ENCODE measurements at places on chromosomes 13 and 19.

- DNase-seq, result no peak
Observed at GRCh38 chr13:31195616-31196015, 4.2 kb upstream of the B3GLCT start.

GRCh38 chr13:113106711-113107351, 1.2 kb downstream of the F7 start:
- DNase-seq, result no peak

DNA sequence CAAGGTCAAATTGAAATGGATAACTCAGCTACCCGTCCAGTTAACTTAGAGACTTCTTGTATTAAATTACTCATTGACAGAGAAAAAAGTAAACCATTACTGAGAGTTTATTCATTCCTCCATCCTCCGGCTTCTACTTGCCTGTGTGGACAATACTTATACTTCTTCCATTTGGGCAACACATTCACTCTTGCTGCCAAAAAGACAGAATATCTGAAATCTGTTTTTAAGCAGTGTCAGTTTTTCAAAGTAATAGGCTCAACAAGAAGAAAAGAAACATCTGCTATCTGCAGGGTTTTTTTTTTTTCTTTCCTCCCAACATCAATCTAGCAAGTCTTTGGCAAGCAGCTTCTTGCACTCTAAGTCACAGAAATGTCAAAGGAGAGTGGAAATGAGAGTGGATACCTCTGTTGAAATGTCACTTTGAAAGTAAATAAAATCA, 1142.8 kb downstream of the PCDH9 start:
- no peak for DNase-seq

- DNase-seq, result no peak
Observed at GRCh38 chr19:53112286-53112685, 9.1 kb upstream of the ZNF160 start.

- peak; percentile 95 for DNase-seq
Observed at GRCh38 chr19:10419646-10420443, 493 bp upstream of the PDE4A start.

- no peak for DNase-seq
Observed at GRCh38 chr13:75467040-75467728, 14.8 kb downstream of the TBC1D4 start.

- no peak for DNase-seq
Observed at GRCh38 chr13:35531526-35531925, 55.0 kb upstream of the MAB21L1 start.

GRCh38 chr19:43610493-43610892, 1.4 kb upstream of the SRRM5 start:
- DNase-seq, result no peak

DNA sequence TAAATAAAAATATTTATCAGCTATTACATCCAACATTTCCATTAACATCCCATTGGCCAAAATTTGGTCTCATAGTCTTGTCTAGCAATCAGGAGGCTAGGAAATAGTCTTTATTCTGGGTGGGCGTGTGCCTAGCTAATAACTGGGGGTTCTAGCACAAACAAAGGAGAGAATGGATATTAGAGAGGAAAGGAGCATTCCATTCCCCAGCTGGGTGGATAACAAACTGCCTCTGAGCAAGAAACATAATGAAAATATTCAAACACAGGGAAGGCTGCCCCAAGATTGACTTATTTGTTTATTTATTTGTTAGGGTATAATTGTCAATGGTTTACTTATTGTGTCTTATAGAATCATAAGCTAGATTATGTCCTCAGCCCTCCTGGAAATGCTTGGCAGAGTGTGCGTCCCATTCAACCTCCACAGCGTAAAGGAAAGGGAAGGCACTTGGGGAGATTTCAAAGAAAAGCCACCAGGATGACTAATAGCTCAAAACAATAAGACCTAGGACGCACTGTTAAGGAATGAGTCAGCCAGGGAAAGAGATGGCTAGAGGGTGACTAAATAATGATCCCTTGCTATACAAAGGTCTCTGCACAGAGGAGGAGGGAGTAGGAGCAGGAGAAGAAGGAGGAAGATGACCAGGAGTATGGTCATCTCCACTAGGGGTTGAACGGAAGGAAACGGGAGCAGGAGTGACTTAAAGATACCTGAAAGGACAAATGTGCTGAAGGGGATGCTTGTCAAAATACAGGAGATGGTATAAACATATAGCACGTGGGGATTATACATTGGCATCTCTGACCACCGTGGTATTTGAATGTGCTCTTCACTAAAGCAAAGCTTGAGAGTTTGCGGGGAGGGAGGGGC, 23.5 kb upstream of the USP12 start:
- DNase-seq, result no peak

GRCh38 chr13:29292045-29292444, 303.4 kb downstream of the SLC7A1 start:
- DNase-seq, result no peak

GRCh38 chr19:6392221-6393073, 517 bp downstream of the GTF2F1 start:
- no peak for DNase-seq

GRCh38 chr19:28289295-28290063, 923.5 kb downstream of the UQCRFS1 start:
- DNase-seq, result no peak

DNA sequence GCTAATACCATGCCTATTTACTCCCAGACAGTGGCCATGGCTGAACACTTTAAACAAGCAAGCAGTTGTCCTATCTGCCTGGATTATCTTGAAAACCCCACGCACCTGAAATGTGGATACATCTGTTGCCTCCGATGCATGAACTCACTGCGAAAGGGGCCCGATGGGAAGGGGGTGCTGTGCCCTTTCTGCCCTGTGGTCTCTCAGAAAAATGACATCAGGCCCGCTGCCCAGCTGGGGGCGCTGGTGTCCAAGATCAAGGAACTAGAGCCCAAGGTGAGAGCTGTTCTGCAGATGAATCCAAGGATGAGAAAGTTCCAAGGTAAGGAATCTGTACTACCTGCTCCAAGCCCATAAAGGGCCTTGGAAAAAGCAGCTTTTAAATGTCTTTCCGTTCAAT, 8.6 kb downstream of the RFPL4AL1 start:
- DNase-seq, result no peak

GRCh38 chr19:814152-815078, 7.3 kb downstream of the PLPPR3 start:
- DNase-seq, result no peak

- DNase-seq, result no peak
Observed at GRCh38 chr13:69008499-69008898, 1099.1 kb upstream of the ATXN8OS start.

DNA sequence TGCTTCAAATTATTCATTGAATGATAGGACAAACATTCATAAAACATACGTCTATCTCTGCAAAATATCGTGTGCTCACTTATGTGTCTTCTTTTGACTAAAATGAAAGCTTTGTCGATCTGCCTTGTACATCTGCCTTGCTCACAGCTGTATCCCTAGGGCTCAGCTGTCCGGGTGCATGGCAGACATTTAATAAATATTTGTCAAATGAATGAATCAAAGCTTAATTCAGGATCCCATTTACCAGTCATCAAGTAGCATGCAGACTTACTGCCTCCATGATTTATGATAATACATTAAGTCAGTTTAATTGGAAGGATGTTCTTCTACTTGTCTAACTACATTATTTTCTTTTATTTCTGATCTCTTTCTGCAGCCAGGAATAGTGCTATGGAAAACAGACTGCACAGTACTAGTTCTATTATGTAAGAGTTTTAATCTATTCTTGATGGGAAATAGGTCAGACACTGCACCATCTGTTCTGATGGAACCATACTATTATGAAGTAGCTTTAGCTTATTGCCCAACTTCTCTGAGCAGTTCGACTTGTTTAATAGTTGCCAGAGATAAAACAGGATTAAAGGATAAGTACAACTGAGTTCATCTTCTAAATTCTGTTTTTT, 13.2 kb downstream of the SLC46A3 start:
- DNase-seq, result no peak

GRCh38 chr13:43156916-43157315, 133.5 kb downstream of the DNAJC15 start:
- no peak for DNase-seq

GRCh38 chr13:75271846-75272245, 210.1 kb downstream of the TBC1D4 start:
- no peak for DNase-seq
